Stimulated activated CD8-positive, alpha-beta memory T cell treated with anti-CD3 and anti-CD28 coated beads, Interleukin-15, amount 100 ng/mL, for 48 hours (primary cell): ENCODE measurements at places on chromosomes 2 and 18.

GRCh38 chr18:54181856-54182602 is 42.4 kb downstream of the MBD2 start:
- no peak for DNase-seq

- no peak for DNase-seq
These were observed 241.3 kb downstream of the PRKCE start for GRCh38 chr2:45892757-45893156.

GRCh38 chr2:218983934-218984238 is 1.1 kb downstream of the FEV start:
- no peak for DNase-seq

DNA sequence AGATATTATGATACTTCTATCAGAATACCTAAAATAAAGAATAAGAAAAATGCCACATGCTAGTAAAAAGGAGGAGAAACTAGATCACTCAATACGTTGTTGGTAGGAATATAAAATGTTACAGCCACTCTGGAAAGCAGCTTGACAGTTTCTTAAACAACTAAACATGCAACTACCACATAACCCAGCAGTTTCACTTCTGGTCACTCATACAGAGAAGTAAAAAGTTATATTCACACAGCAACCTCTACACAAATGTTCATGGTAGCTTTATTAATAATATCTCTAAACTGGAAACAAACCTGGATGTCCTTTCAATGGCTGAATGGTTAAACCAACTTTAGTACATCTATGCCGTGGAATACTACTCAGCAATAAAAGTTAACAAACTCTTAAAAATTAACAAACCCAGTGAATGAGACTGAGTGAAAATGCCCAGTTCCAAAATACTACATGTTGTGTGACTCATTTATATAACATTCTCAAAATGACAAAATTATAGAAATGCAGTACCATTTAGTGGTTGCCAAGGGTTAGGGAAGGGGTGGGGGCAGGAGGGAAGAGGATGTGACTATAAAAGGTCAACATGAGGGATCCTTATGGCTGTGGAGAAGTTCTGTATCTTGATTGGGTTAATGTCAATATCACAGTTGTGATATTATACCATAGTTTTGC is 124.1 kb downstream of the MMADHC start:
- no peak for DNase-seq

DNA sequence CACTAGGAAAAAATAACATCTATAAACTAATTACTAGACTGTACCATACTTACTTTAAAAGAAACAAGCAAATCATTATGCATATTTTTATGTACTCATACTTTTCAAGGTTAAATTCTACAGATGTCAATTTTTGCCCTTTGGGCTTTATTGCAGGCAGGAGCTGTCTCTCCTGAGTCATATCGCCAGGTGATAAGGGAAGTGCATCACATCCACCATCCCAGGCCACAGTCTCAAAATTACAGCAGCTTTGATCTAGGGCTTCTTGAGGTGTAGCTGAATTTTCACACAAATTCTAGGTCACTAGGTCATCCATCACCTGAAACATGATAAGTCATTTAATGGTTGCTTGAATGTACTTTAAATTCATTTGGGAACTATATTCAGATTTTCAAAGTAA is 38.4 kb upstream of the FRZB start:
- DNase-seq = no peak

- DNase-seq = no peak
These were observed 385.2 kb downstream of the CDH7 start for GRCh38 chr18:66136039-66136438.

GRCh38 chr2:40458271-40458794 is 6.4 kb upstream of the SLC8A1 start:
- DNase-seq = no peak

- no peak for DNase-seq
These were observed 41.1 kb upstream of the ARL5A start for GRCh38 chr2:151869291-151869690.

DNA sequence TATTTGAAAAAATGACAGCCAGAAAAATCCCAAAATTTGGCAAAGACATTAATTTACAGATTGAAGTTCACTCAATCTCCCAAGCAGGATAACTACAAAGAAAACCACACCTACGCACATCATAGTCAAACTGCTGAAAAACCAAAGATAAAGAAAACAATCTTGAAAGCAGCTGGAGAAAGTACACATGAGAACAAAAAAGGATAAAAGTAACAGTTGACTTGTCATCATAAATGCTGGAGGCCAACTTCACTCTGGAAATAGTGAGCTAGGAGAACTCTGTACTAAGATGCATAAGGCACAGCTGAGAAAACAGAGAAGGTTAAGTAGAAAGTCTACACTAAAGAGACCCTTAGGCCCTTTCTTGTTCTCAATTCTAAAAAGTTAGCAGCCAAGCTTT is 73.1 kb downstream of the TLK1 start:
- no peak for DNase-seq

GRCh38 chr2:156088587-156088986 is 243.9 kb downstream of the NR4A2 start:
- DNase-seq = no peak

- no peak for DNase-seq
These were observed 26.9 kb upstream of the ASAP2 start for GRCh38 chr2:9179572-9180201.

DNA sequence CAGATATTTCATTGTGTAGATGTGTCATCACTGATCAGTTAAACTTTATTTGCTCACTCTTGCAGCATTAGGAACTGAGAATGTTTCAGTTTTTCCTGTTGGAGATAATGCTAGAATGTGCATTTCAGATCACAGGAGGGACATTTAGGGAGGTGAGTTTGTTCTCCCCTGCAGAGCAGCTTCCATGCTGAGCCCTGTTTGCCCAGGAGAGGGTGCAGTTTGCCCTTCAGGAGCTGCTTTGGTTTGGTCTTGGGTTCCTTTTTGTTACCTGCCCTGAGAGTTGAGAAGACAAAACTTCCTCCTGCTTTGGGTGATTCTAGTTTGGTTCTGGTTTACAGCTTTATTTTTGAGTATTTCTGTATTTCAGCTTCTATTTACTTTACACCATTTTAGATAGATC is 49.9 kb downstream of the DGKD start:
- DNase-seq = no peak

DNA sequence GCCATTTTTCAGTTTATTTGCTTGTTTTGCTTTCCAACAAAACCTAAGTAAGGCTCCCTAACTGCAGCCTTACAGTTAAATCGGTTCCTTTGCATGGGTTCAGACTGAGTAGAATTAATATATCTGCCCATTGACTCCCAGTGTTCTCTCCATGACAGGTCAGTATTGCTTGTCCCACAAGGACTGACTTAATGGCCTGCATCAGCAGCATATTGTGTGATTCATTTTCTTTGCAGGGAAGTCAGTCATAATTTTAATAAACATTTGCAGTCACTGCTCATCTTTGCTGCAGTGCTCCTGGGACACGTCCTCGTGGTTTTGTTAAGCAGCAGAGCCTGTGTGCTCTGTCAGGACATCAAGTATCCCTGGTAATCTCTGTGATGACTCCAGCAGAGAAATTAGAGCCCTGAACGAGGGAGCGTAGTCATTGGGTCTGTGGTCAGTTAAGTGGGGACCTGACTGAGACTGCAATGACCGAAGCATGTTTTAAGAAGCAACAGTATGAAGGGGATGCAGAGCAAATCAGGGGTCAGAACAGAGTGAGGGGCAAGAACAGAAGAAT is 93.3 kb downstream of the CDH20 start:
- DNase-seq = no peak

DNA sequence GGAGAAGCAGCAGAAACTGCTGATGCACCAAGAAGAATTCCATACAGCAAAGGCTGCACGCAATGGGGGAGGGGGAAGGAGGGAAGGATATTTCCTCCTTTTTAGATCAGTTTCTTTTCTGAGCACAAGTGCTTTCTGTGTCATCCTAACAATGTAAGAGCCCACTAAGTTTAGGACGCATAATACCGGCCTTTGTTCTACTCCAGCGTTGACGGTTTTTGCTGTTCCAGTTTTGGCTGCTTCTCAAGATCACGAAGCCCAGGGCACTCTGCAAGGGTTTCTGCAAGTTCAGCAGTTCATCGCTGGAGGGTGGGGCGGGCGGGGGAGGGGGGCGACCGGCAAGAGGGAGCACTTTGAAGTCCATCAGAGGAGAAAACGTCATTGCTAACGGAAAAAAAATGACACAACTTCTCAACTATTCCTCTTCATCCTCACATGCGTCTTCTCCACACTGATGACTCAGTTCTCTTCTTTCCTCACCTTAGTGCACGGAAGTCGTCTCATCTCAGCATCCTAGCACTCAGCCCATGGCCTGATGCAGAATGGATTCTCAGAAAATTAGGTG is 8.7 kb downstream of the FAM178B start:
- no peak for DNase-seq

GRCh38 chr2:220499225-220499624 is 871.8 kb downstream of the SLC4A3 start:
- no peak for DNase-seq

DNA sequence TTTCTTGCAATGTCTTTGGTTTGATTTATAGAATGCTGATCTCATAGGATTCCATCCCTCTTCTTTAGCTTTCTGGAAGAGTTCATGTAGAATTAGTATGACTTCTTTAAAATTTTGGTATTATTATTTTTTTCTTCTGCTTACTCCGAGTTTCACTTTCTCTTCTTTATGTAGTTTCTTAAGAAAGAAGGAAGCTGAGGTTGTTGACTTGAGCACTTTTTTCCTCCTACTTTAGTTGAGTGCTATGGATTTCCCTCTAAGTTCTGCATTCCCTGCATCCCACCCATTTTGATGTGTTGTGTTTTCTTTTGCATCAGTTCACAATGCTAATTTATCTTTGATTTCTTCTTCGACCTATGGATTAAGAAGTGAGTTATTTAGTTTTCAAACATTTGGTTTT is 78.9 kb upstream of the SPRED2 start:
- no peak for DNase-seq

DNA sequence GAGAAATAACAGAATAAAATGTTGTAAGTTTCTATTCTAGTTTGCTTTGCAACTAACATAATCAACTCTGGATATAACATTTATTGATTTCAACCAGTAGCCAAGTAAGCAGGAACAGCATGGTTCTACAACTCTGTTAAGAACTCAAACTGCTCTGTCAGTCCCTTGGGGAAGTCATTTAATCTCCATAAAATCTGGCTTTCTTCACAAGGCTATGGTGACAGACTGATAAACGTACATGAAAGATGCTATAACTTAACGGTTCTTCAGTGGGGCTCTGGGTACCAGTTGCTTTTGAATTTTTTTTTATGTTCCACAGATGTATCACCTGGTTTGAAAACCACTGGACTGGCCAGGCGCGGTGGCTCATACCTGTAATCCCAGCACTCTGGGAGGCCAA is 10.3 kb downstream of the PSME4 start:
- no peak for DNase-seq

DNA sequence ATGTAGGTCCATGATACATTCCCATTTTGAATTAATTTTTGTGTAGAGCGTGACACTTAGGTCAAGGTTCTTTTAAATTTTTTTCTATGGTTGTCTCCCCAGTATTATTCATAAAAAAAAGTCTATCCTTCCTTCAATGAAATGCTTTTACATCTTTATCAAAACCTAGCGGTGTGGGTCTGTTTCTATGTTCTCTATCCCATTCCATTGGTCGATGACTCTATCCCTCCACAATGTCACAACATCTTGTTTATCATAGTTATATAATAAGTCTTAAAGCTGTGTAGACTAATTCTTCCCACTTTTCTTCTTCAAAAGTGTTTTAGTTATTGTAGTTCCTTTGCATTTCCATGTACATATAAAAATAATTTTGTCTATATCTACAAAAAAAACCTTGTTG is 47.2 kb upstream of the GPR17 start:
- no peak for DNase-seq

DNA sequence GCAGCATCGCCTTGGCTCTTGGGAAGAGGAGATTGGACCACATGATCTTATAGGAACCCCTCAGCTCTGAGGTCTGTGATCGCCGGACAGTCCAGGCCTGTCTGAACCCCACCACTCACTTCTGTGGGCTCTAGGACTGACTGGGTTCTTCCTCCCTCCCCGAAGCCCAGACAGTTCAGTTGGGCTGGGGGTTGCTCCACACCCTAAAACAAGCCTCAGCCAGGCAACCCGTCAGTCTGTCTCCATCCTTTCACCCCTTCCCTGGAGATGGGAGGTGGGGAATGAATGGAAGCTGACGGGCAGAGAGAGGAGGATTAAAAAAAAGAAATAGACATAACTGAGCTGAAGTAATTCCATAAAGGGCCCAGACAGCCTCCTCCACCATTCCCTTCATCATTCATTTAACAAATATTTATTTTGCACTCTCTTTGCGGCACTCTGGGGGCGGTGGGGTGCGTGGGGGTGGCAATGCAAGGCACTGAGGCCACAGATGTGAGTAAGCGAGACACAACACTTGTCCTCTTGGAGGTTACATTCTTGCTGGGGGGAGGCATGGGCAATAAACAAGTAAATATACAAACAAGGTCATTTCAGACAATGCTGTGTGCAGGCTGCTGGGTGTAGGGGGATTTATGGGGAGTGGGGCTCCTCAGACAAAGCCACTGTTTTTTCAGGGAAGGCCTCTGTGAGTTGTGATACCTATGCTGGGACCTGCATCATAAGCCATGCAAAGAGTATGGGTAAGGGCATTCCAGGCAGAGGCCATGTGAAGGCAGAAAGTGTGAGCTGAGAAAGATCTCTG is 12.9 kb downstream of the WNT10A start:
- no peak for DNase-seq

DNA sequence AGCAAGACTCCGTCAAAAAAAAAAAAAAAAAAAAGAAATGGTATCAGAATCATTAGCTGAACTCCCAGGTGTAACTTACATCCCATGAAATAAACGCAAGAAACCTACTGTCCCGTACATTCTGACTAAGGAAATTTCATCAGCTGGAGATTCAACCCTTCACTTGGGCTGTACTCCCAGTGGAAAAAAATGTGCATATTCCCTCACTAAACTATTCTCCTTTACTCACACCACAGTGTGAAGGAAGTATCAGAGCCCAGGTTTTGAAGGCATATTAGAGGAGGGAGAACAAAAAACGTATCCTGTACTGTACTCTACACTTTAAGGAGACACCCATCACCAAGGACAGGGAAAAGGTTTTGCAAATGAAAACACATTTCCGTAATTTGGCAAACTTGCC is 64.3 kb downstream of the DNER start:
- no peak for DNase-seq

DNA sequence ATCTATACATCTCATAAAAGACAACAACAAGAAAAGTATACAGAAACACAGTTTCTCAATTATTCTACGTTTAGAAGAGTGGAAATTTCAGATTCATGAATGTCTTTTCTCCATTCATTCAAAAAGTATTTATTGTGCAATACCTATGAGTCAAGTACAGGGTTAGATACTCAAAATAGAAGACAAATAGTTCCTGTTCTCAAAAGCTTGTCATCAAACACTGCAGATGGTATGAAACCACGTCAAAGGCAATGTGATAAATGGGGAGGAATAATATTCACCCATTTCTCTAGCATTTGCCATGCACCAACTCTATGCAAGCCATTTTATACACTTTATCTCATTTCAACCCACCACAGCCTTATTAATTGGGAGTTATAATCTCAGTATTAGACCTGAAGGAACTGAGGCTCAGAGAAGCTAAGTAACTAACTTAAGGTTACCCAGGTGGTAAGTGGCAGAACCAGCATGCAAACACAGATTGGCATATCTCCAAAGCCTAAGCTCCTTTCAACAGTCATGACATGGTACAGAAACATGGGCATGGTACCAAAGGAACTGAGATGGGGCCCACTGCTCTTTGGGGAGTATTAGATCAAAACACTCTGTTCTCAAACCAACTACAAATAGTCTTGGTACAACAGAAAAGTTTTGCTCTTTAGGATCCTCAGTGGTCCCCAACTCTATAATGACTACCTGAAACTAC is 67.2 kb upstream of the NPAS2 start:
- no peak for DNase-seq

- no peak for DNase-seq
These were observed 28.2 kb upstream of the ACAA2 start for GRCh38 chr18:49841236-49842217.
